ENCODE measurements at places on chromosomes 3 and 15.
A peak's percentile ranks its signal among the peaks of the same experiment; 100 is the strongest.

- no peak overlapping the region for H3K27ac ChIP-seq
- no peaks in the 10 kb centered on the region for H3K4me1 ChIP-seq
- no peak for DNase-seq
Observed at GRCh38 chr3:53051929-53052328, 6.1 kb upstream of the SFMBT1 start.

DNA sequence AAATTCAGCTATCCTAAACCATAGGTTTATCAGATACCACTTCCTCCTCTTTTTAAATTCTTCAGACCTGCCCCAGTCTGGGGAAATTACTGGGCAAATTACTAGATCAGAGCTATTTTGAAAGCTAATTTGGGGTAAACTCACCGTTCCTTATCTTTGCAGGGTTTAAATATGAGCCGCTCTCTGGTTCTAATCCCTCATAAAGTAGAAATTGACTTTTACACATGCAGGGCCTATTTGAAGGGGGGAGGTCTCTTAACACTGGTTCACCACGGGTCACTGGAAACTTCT, 11.0 kb upstream of the MEIS2 start:
- peaks cover 5% of the 10 kb centered on the region for H3K4me1 ChIP-seq
- DNase-seq: no peak
- no peaks in the 10 kb centered on the region for H3K36me3 ChIP-seq

GRCh38 chr3:54146506-54147239, 24.3 kb downstream of the CACNA2D3 start:
- H3K27ac ChIP-seq: no peak overlapping the region
- DNase-seq: peak; percentile 41
- H3K36me3 ChIP-seq: no peaks in the 10 kb centered on the region
- no peaks in the 10 kb centered on the region for H3K4me1 ChIP-seq
- no peak overlapping the region for H3K4me3 ChIP-seq

- DNase-seq: no peak
- no peaks in the 10 kb centered on the region for H3K27me3 ChIP-seq
- H3K4me3 ChIP-seq: no peak overlapping the region
- H3K36me3 ChIP-seq: peaks cover 68% of the 10 kb centered on the region
- H3K4me1 ChIP-seq: no peaks in the 10 kb centered on the region
Observed at GRCh38 chr15:30956216-30957124, 35.0 kb downstream of the MTMR10 start.

DNA sequence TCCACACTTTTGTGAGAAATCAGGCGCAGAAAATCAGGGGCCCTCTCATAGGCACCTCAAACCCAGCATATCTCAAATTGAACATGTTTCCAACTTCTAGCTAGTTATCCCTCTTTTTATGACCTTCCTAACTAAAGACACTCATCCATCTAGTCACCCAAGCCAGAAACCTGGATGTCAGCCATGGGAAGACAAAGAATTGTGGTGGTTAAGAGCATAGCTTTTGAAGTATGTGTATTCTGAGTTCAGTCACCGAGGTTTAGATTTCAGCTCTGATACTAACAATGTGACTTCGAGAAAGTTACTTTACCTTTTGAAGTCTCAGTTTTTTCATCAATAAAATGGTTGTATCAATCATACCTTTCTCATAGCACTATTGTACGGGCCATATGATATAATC, 495.5 kb downstream of the NLGN1 start:
- H3K27ac ChIP-seq: no peak overlapping the region
- no peaks in the 10 kb centered on the region for H3K36me3 ChIP-seq
- no peak overlapping the region for H3K4me3 ChIP-seq

- H3K36me3 ChIP-seq: no peaks in the 10 kb centered on the region
- no peak overlapping the region for H3K4me3 ChIP-seq
- peaks cover 20% of the 10 kb centered on the region for H3K4me1 ChIP-seq
- peak; percentile 78 for DNase-seq
Observed at GRCh38 chr3:50192689-50193141, 1.3 kb downstream of the GNAT1 start.

DNA sequence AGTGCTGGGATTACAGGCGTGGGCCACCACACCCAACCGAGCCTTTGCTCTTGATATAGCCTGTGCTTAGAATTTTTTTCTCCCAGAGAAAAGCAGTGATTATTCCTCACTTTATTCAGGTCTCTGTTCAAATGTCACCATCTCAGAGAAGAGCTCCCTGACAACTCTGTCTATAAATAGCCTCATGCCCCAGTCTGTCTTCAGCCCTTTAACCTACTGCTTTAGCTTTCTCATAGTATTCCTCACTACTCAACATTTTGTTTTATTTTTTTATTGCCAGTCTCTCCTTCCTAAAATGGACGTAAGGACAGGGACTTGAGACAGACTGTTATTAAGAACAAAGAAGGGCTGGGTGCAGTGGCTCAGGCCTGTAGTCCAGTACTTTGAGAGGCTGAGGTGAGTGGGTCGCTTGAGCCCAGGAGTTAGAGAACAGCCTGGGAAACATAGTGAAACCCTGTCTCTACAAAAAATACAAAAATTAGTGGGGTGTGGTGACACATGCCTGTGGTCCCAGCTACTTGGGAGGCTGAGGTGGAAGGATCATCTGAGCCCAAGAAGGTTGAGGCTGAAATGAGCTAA, 78.7 kb upstream of the TTBK2 start:
- DNase-seq: no peak
- peaks cover 19% of the 10 kb centered on the region for H3K36me3 ChIP-seq
- H3K27me3 ChIP-seq: no peaks in the 10 kb centered on the region

DNA sequence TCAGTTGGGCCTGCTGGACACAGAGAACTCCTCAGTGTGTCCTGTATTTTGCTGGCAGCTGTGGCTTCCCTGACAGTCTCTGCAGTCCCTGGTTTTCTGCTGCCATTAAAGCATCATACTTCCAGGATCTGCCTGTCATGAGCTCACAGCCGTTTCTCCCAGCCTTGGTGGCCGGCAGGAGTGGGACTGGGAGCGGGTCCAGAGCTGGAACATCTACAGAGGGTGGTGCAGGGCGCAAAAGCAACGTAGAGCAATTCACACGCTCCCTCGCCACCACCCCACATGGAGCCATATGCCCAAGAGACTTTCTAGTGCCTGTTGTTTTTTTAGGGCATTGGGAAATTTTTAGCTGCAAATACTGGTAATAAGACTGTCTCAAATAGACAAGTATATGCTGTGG, 33.6 kb downstream of the ABTB1 start:
- H3K4me3 ChIP-seq: no peak overlapping the region
- H3K36me3 ChIP-seq: no peaks in the 10 kb centered on the region
- H3K4me1 ChIP-seq: peaks cover 4% of the 10 kb centered on the region
- H3K27ac ChIP-seq: peak overlapping the region; percentile 28

DNA sequence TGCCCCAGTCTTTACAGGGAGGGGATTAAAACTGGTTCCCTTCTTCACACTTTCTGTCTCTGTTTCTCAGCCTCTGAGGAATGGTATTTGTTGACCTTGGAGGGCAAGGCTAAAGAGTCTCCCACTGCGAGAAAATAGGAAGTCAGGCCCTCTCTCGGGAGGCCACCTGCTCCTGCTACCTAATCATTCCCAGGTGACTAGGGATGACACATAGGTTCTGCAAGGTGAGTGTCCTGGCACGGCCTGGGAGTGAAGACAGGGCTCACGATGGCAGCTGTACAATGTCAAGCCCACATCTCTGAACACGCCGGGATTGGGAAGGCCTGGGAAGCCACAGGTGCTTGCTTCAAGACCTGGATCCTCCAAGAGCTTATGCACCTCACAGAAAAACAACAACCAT, 314.2 kb downstream of the NTRK3 start:
- DNase-seq: no peak
- no peak overlapping the region for H3K4me3 ChIP-seq
- no peaks in the 10 kb centered on the region for H3K36me3 ChIP-seq
- H3K27ac ChIP-seq: no peak overlapping the region

- H3K4me3 ChIP-seq: no peak overlapping the region
- no peaks in the 10 kb centered on the region for H3K27me3 ChIP-seq
- no peak for DNase-seq
- no peaks in the 10 kb centered on the region for H3K36me3 ChIP-seq
Observed at GRCh38 chr3:5079761-5080160, 42.3 kb upstream of the ARL8B start.

GRCh38 chr3:64575211-64575844, 112.5 kb downstream of the ADAMTS9 start:
- no peaks in the 10 kb centered on the region for H3K27me3 ChIP-seq
- no peak overlapping the region for H3K4me3 ChIP-seq
- no peaks in the 10 kb centered on the region for H3K36me3 ChIP-seq

- H3K27ac ChIP-seq: peak overlapping the region; percentile 36
- DNase-seq: peak; percentile 13
- H3K27me3 ChIP-seq: peaks cover 6% of the 10 kb centered on the region
- H3K36me3 ChIP-seq: no peaks in the 10 kb centered on the region
- H3K4me1 ChIP-seq: no peaks in the 10 kb centered on the region
Observed at GRCh38 chr3:119700269-119700919, 2.4 kb upstream of the CFAP91 start.

- no peak overlapping the region for H3K4me3 ChIP-seq
- no peak for DNase-seq
- H3K27me3 ChIP-seq: no peaks in the 10 kb centered on the region
- H3K4me1 ChIP-seq: peaks cover 18% of the 10 kb centered on the region
- no peaks in the 10 kb centered on the region for H3K36me3 ChIP-seq
- H3K27ac ChIP-seq: no peak overlapping the region
Observed at GRCh38 chr3:122002611-122003010, 19.4 kb downstream of the ILDR1 start.

- no peak overlapping the region for H3K27ac ChIP-seq
- no peaks in the 10 kb centered on the region for H3K36me3 ChIP-seq
- H3K4me1 ChIP-seq: peaks cover 16% of the 10 kb centered on the region
Observed at GRCh38 chr15:68599560-68600071, 20.8 kb downstream of the CORO2B start.

DNA sequence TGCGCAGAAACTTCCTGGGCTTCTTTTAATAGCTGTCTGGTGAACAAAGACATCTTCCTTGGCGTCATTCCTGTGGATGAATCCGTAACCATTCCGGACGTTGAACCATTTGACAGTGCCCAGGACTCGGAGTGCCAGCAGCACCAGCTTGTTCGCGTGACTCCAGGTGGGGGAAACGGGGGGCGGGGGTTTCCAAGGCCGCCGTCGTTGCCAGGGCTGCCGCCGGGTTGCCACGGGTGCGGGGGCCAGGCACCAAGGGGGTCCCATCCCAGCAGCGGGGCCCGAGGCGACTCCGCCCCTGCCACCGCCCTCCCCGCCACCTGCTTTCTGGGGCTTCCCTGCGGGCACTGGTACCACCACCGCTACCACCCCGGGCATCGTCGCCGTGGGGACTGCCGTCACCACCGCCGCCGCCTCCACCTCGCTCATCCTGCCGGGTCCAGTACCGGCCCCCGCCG, 22.8 kb downstream of the RGMA start:
- DNase-seq: no peak
- peaks cover 22% of the 10 kb centered on the region for H3K4me1 ChIP-seq
- H3K27ac ChIP-seq: peak overlapping the region; percentile 96
- no peaks in the 10 kb centered on the region for H3K36me3 ChIP-seq

GRCh38 chr3:185215873-185216606, 37.8 kb downstream of the EHHADH start:
- no peaks in the 10 kb centered on the region for H3K4me1 ChIP-seq
- H3K27me3 ChIP-seq: no peaks in the 10 kb centered on the region
- peak overlapping the region; percentile 52 for H3K27ac ChIP-seq
- H3K4me3 ChIP-seq: peak overlapping the region; percentile 6
- H3K36me3 ChIP-seq: no peaks in the 10 kb centered on the region
- no peak for DNase-seq

DNA sequence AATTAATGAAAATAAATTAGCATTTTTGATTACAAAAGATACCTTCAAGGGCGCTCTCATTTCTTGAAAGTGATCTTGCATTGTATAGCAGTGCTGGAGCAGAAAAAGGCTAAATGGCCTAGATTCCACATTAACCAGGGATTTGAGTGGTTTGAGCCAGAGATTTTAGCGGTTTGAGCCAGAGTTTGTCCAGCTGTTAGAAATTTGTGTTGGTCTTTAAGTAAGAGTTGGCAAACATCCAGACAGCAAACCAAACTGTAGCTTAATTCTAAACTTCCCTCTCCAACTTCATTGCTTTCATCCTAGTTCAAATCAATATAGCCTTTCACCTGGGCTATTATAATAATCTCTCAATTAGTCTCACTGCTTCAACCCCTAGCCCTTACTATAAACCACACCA, 351.7 kb downstream of the IGSF11 start:
- H3K27ac ChIP-seq: no peak overlapping the region
- H3K27me3 ChIP-seq: no peaks in the 10 kb centered on the region
- H3K36me3 ChIP-seq: no peaks in the 10 kb centered on the region
- no peaks in the 10 kb centered on the region for H3K4me1 ChIP-seq

GRCh38 chr15:36791844-36792571, 212.6 kb downstream of the CDIN1 start:
- no peaks in the 10 kb centered on the region for H3K36me3 ChIP-seq
- H3K4me3 ChIP-seq: no peak overlapping the region
- peak overlapping the region; percentile 12 for H3K27ac ChIP-seq
- no peaks in the 10 kb centered on the region for H3K4me1 ChIP-seq

GRCh38 chr15:57048930-57049549, 130.6 kb downstream of the TCF12 start:
- DNase-seq: no peak
- no peaks in the 10 kb centered on the region for H3K36me3 ChIP-seq
- H3K27me3 ChIP-seq: no peaks in the 10 kb centered on the region
- H3K4me3 ChIP-seq: no peak overlapping the region
- H3K27ac ChIP-seq: no peak overlapping the region

DNA sequence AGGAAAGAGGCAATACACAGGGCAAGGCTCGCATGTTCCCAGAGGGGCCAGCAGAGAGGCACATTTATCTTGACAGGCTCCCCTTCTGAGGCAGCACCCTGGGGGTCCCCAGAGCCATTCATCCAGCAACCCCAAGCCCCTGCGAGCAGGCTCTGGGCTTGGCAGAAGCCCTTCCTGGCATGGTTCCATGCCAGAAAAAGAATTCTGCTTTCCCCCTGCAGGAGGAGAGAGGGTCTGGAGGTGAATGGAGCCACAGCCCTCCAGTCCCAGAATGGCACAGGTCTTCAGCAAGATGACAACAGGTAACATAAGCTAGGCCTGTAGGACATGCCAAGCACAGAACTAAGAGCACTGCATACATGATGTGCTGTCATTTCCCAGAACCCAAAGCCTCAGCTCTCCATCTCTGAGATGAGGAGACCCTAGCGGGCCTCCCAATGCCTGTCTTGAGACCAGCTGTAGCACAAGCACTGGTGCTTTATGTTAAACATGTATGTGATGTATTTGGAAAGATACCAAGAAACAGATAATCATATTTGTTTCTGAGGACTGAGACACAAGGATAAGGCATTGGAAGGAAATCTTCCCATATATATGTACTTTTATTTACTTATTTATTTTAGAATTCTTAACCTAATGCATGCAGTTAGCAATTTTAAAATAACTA, 121.6 kb downstream of the ALDH1A2 start:
- no peak overlapping the region for H3K27ac ChIP-seq
- no peaks in the 10 kb centered on the region for H3K36me3 ChIP-seq

GRCh38 chr3:49219132-49219531, 47.7 kb downstream of the KLHDC8B start:
- no peak for DNase-seq
- H3K27ac ChIP-seq: peak overlapping the region; percentile 60
- H3K4me1 ChIP-seq: peaks cover 14% of the 10 kb centered on the region
- no peak overlapping the region for H3K4me3 ChIP-seq
- no peaks in the 10 kb centered on the region for H3K36me3 ChIP-seq
- no peaks in the 10 kb centered on the region for H3K27me3 ChIP-seq

All from transverse colon (tissue), 4 donors.